GM10248 (cell line): ENCODE measurements at places on chromosomes 3 and 15.

DNA sequence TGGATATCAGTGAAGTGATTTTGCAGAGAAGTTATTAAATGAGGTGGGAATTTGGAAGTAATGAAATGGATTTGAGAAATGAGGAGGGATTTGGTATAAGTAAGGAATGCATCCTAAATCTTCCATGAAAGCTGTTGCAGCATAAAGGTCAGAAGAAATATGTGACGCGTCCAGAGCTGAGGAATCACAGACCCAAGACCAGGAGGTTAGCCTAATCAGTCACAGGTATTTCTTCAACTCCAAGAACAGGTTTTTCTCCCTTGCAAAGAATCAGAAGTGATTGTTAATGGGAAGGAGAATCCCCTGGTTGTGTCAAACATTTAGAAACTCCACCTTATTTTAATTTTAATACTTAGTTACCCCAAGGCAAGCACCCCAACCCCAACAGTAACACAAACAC, 253.2 kb downstream of the MEX3B start:
- DNase-seq: no peak

GRCh38 chr3:176587089-176587488, 610.2 kb downstream of the TBL1XR1 start:
- no peak for DNase-seq

DNA sequence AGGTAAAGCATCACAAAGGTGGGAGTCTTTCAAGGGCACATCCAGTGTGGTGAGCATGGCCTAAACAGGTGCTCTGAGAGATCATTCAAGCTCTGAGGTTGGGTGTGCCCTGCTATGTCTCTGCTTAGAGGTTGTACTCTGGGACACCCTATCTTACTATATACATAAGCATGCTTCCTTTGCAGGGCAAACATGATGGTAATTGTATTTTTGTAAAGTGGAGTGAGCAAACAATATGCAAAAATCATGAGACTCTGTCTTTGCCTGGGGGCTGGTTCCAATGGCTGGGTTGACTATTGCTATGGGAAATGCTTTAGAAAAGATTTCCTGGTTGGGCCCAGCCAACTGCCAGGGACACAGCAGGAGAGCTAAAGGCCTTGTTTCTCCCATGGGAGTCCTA, 315.1 kb upstream of the TLE3 start:
- DNase-seq: no peak

GRCh38 chr15:100651253-100651652, 48.9 kb downstream of the ASB7 start:
- no peak for DNase-seq

- DNase-seq: no peak
These were observed 3.1 kb upstream of the C3orf33 start for GRCh38 chr3:155809181-155809580.
